ENCODE measurements at places on chromosomes 7 and 10.

GRCh38 chr7:78326876-78327275 is 528.3 kb downstream of the PHTF2 start:
- no peak for DNase-seq

DNA sequence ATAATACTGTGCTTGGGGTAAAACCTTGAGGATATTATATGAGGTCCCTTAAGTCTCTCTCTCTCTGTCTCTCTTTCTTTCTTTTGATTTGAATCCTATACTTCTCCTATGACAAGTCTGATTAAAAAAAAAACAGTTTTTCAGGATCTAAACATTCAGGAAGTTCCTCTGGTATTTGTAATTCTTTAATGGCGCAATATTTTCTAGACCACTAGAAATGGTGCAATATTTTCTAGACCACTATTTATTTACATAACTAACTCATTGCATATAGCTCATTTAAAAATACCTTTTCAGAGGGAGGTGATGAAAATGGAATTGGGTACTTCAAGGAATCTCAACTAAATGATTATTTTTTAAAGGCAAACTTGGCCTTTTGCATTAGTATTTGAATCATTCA is 1235.3 kb downstream of the GATA3 start:
- DNase-seq, result no peak

GRCh38 chr10:104456802-104457542 is 103.3 kb downstream of the CFAP58 start:
- DNase-seq, result no peak

DNA sequence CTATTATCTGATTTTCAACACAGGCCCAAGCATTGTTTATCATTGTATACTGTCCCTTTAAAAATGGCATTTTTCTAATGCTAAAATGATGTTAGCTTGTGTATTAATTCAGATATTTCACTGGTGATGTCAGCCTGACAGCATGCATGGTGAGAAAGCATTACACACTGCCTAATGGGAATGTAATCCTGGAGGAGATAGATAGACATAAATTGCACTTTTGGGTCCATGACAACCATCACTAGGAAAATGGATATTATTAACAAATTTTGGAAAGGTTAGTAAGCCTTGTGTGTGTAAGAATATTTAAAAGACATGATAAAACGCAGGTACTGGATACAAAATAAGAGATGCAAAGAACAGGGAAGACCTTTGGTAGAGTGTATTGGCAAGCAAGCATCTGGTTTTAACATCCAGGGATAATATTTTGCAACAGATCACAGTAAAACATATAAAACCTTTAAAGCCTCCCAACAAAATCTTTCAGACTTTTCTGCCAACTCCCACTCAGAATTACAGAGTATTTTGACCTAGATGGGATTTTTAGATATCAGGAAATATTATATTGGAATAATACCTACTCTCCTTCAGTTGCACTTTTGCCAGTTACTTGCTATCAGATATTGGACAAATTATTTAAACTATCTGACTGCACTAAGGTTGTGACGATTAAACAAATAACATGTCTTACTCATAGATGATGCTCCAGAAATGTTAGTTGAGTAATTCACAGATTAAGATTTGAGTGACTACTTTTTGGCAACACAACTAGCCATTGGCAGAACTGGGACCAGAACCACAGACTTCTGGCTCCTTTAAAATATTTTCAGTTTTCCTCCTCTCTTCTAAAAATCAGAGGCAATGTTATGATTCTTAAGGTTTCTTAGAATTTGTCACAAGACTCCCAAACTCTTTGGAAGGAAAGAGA is 291.6 kb upstream of the SEMA3C start:
- DNase-seq, result no peak

DNA sequence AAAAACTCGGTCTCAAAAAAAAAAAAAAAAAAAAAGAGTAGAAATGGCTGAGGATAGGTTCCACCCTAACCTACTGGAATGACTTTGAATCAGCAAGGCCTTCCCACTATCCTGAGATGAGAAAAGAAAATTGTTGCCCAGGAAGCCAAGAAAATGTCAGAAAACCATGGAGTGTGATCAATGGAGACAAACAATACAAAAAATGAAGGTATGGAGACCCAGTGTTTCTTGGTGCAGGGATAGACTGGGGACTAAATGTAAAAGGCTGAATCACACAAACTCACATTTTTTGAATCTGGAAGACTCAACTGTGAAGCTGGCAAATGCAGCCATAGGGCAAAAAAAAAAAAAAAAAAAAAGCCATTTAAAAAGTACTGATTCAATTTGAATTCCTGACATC is 364.3 kb upstream of the ANKRD30A start:
- DNase-seq, result no peak

DNA sequence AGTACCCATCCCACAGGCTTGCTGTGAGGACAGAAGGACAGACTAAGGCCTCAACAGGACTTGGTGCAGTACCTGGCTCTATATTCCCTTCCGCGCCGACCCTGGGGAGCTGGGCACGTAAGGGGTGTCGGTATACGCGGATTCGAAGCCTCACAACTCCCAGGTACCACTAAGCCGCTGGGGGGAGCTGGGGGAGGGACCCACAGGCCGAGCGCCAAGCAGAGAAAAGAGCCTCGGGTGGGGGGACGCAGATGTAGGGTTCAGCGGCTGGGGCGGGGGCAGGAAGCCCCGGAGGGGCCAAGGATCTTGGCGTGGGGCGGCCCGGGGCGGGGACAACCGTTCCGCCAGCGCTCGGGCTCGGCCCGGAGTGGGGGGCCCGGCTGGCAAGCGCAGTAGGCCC is 126.4 kb upstream of the ZNF746 start:
- peak; percentile 24 for DNase-seq

- no peak for DNase-seq
Measured at GRCh38 chr7:122412883-122413282, 108.3 kb upstream of the FEZF1 start.

DNA sequence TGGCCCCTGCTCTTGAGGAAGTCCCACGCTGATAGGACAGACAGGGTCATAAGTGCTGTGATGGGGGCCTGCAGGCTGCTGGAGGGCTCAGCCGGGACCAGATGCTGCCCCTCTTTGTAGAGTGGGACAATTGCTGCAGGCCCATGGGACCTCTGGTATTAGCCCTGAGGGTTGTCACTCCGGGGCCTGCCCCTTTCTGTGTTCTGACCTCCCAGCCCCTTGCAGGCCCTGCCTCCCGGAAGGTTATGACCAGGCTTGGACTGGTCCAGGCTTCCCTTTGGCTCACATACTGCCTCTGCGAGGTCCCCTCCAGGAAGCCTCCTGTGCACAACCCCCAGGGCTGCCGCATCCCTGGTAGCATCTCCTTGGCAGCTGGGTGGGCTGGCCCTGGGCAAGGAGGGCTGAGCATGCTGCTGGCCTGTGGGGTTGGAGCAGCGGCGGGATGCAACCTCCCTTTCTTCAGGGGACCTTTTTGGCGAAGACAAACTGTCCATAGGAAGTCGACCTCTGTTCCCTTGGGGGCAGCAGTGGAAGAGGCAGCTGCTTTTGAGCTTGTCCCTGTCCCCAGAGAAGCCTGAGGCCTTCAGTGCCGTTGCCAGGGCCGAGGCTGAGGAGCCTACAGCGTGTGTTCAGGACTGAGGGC is 8.8 kb downstream of the LIMK1 start:
- no peak for DNase-seq

- no peak for DNase-seq
Measured at GRCh38 chr10:86522510-86522855, 891 bp upstream of the WAPL start.

GRCh38 chr7:51428217-51428887 is 111.7 kb upstream of the COBL start:
- no peak for DNase-seq

- DNase-seq, result no peak
Measured at GRCh38 chr7:108270385-108271015, 140.3 kb upstream of the LAMB4 start.

GRCh38 chr10:63829020-63829419 is 307.8 kb downstream of the REEP3 start:
- DNase-seq, result no peak

DNA sequence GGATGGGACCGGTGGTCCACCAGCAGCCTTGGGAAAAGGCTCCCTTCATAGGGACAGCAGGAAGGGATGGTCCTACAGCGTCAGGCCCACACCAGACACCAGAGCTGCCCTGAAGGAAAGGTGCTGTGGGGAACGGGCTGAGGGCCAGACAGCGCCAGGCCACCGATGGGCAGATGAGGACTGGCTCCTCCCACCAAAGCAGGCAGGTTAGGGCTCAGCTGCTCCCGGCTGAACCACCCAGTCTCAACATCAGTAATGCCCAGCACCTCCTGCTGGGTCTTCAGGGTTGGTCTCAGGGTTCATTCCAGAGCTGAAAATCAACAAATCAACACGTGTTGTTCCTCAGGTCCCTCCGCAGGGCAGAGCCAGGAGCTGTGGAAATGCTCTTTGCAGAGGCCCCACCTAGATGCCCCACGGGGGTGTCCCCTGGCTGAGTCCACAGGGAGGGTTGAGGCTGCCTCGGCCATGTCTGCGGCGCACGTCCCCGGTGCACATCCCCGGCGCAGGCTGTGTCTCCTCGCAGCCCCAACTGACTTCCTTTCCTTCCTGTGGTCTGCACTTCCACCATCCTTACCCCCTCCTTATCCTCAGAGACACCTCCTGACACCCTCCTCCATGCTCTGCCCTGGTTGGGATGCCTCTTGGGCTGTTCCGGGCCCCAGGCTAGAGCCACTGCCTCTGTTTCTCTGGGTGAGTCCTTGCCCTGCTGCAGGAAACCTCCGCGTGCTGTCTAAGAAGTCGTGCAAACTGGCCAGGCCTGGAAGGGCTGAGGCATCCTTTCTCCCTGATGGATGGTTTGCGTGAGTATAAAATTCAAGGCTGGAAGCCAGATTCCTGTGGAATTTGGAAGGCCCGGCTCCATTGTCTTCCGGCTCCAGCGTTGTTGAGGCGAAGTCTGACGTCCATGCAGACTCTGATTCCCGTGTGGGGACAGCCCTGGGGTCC is 32.8 kb upstream of the CFAP46 start:
- DNase-seq, result no peak

GRCh38 chr10:100100651-100101184 is 19.0 kb upstream of the CPN1 start:
- no peak for DNase-seq

GRCh38 chr7:150626696-150627095 is 5.5 kb downstream of the GIMAP6 start:
- no peak for DNase-seq
